ENCODE measurements at places on chromosomes 7 and 10.

DNA sequence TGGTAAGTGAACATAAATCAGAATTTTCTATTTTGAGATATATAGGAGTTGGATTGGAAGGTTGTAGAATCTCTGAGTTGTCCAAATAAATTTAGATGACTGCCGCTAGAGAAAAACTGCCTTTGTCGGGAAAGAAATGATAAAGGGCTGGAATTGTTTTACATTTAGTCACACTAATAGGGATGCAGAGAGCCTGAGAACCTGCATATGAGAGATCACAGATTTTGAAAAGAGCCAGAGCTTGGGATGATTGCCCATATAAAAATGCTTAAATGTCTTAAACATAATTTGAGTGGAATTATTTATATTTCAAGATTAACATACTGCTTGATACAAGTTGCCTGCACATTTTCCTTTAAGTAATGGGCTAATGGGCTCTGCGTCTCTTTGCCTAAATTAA, 660.5 kb downstream of the NRG3 start:
- no peak for DNase-seq

- no peak for DNase-seq
These were observed 39.1 kb upstream of the TNPO3 start for GRCh38 chr7:129093867-129094456.

GRCh38 chr10:131875501-131875900, 25.3 kb upstream of the PPP2R2D start:
- no peak for DNase-seq

- DNase-seq: no peak
These were observed 1184.1 kb downstream of the TYW1 start for GRCh38 chr7:68180761-68181160.

GRCh38 chr7:19143881-19144574, 1.2 kb downstream of the FERD3L start:
- DNase-seq: no peak

DNA sequence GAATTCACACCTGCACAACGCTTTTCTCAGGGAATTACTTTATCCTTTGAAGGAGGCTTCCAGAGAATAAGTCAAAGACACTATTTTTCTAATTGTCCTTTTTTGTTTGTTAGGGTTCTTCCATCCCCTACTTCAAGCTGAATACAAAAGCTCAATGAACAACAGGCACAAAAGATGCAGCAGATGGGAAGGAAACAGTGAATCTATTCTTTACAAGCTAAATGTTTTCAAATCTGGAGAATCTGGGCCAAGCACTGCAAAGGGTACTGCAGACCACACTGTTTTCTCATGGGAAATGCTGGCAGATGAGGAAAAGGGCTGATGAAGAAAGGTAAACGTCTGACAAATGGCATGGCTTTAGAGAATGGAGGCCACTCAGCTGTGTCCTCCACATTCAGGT, 18.5 kb downstream of the LIPA start:
- DNase-seq: no peak

Measured in stimulated activated CD8-positive, alpha-beta memory T cell treated with anti-CD3 and anti-CD28 coated beads, Interleukin-7, amount 100 ng/mL, for 1 hour (primary cell).